ENCODE measurements at places on chromosomes 7 and 10.

GRCh38 chr10:32279795-32280194 lies 67.2 kb downstream of the EPC1 start:
- DNase-seq, result no peak

GRCh38 chr7:155505422-155505793 lies 41.0 kb downstream of the CNPY1 start:
- no peak for DNase-seq

DNA sequence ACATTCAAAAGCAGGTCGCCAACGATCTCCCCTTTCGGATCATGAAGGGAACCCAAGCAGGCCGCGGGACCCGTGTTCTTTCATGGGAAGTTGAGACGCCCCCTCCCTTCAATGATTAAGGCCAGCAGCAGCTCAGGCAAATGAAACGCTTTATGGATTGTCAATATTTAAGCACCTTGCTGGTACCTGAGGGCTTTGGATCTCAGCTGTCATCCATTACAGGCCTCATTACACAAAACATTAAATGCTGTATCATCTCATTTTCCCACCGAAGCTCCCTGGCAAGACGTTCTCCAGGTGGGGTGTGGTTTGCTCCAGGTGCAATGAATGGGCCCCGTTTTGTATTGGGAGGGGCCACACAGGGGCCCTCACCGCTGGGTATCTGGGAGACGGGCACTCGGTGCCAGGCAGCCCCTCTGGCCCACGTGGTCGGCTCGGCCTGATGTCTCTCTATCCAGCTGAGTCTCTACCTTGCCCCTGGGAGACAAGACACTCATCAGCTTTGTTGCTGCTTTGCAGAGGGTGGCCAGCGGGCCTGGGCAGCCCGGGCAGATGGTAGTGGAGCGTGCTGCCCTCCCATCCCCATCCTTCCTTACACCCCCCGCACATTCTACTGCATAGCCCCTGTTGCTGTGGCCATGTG lies 456.1 kb upstream of the FOXK1 start:
- DNase-seq, result no peak

- no peak for DNase-seq
Observed at GRCh38 chr10:78231939-78232338, 198.3 kb downstream of the RPS24 start.

- DNase-seq, result no peak
Observed at GRCh38 chr7:50674896-50675835, 107.5 kb downstream of the GRB10 start.

DNA sequence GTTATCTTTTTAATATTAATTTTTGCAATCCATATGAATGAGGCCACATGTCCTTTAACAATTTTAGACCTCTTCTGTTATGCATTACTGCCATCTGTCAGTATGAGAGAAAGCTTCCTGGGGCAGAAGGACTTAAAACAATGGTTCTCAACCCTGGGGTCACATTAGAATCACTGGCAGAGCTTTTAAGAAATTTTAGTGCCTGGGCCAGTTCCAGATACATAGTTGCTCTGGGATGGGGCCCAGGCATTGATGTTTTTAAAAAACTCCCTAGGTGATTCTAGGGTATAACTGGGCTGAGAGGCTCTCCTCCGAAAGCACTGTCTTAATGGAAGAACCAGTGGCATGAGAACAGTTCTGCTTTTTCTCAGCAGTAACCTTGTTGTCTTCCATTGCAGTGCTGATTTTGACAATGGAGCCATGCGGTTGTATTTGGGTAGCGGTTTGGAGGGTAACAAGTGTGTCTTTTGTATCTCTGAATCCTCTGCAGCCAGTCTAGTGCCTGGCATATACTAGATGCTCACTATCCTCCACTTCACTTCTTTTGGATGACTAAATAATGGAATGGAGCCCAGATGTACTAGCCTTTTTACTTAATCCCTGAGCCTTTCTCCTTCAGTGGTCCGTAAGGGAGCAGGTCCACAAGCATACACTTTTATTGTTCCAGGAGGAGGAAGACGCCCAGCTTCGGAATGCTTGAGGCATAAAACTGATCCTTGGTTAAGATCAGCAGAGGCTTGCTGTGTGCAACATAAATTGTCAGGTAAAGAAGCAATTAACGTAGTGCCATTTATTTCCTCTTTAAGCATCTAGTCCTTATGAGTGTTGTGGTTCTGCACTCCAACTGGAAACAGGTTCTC lies 227.1 kb downstream of the AUTS2 start:
- no peak for DNase-seq

DNA sequence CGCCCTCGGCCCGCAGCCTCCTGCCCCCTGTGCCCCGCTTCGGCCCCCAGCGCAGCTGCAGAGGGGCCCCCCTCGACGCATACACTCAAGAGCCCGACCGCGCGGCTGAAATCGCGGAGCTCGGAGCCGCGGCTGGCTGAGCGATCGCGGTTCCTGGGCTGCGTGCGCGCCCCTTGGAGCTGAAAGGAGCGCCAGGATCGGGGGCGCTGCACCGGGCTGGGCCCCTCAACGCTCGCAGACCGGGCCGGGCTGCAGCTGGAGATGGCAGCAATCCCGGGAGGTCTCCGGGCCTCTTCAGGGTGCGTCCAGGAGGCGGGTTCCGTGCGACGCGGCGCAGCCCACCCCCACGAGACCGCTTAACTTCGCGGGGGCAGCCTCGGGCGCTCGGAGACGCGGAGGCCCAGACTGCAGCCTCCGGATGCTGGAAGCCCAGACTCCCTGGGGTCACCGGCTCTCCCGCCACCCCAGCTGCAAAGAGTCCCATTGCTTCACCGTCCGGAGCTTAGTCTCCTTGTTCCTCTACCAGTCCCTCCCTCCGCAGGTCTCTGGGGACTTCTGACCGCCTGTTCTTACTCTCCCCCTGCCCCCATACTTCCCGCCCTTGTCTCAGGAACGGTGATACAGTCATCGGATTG lies 73.0 kb upstream of the LRRC4 start:
- DNase-seq, result no peak

- no peak for DNase-seq
Observed at GRCh38 chr7:43649755-43650274, 66.9 kb downstream of the STK17A start.

DNA sequence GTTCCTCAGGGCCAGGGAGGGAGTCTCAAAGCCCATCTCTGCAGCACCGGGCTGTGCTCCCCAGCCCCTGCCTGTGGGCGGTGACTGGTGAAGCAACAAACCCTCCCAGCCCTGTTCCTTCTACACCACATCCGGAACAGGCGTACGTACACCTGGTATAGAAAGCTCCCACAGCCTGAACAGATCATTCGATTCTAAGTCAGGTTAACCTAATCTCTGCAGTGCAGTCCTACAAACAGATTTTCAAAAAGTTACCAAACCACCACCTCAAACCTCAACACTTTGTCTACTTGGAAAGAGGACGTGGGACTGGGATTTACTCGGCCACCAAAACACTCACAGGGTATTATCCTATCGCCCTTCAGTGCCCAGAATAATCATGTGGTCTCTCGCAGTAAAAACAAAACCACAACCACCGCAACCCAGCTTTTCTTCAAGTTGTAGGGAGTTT lies 238.4 kb downstream of the DIP2C start:
- DNase-seq, result no peak

DNA sequence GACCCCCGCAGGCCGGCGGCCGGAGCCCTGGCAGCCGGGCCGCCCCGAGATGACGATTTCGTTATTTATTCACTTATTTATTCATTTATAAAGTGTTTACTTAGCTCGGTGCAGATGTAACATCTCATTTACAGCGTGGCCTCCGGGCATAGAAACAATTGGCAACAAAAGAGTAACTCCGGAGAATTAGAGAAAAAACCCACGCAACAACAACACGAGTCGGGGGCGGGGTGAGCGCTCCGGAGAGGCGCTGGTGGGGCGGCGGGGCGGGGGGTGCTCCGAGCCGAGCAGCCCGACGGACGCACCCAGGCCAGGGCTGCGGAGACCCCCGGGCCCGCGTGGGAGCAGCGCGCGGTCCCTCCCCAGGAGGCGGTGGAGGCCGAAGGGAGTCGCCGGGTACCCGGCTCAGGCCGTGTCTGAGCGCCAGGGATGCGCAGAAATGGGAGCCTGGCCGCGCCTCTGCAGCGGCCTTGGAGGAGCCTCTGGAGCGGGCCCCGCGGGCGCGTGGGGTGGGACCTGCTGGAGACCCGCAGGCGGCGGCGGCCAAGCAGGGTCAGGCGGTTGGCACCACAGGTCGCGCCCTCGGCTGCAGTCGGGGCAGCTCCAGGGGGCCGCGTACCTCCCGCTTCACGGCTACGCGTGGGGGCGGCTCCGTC lies 14.3 kb downstream of the UNCX start:
- no peak for DNase-seq

DNA sequence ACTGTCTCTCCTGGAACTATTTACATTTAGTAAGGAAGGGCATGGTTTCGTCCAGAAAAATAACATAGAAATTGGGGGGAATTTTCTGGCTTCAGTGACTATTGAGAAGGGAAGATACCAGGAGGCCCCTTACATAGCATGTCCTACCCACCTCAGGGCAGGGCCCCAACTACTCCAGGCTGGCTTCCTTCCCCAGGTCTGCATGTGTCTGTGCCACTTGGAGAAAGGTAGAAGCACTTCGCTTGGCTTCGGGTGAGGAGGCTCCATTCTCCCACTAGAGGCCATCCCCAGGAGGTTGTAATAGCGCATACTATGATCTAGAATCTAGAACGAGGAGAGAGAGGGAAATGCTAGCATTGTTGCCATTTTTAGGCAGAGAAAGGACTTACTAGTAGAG lies 14.7 kb downstream of the LRGUK start:
- DNase-seq, result no peak
